Stimulated activated CD8-positive, alpha-beta memory T cell treated with anti-CD3 and anti-CD28 coated beads, Interleukin-2, amount 100 ng/mL, for 1 hour (primary cell): ENCODE measurements at places on chromosomes 12 and 14.

DNA sequence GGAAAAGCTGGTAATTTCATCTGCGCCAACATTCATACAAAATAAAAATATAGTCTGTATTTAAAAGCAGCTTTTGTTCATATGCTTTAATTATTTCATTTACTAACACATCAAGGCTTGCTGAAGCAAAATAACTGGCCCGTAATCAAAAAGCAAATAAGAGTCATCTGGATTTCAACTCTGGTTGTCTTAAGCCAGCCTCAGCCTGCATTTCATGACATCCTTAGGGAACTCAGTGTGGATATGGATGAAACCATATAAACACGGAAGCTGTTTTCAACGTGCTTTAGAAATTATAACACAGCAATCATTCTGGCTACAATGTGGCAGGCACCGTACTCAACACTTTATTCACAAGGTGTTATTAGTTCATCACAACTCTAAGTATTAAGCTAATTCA, 852 bp downstream of the COX16 start:
- DNase-seq: no peak

GRCh38 chr14:72463291-72463866, 430.5 kb downstream of the DPF3 start:
- no peak for DNase-seq

DNA sequence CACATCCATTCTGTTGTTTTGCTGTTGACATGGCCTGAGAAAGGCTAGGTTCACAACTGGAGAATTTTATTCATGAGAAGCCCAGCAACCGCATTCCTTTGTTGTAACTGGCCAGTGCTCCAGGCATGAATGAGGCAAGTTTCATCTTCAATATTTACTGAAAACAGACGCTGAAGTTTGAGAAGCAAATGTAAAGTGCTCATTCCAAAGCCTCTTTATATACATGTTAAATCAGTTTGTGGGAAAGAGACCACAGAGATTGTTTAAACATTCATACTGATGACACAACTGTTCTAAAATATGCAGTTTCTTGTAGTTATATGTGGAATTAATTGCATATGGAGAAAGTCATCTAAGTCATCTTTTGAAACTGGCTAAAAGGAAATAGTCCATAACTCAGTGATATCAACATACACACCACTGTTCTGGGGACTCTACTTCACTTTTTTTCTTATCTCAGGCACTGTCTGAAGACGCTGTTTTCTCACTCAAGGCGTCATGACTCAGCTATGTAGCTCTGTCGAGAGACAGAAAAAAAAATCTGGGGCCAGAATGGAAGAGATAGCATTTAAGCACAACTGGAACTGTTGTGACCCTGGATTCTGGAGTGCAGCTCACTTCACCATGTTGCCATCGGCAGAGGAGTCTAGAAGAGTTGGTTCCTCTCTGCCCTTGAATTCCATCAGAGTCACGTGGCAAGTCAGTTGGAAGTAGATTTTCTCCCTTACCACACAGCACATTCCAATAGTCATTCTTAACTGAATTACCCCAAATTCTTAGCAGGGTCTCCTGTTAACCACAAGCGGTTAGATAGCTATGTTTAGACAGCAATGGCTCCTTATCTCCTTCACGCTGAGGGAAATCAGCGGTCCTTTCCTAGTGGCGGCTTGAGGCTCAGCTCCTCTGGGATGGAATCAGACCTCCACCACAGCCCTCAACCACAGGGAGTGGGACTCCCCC, 258.4 kb upstream of the HMGA2 start:
- no peak for DNase-seq

DNA sequence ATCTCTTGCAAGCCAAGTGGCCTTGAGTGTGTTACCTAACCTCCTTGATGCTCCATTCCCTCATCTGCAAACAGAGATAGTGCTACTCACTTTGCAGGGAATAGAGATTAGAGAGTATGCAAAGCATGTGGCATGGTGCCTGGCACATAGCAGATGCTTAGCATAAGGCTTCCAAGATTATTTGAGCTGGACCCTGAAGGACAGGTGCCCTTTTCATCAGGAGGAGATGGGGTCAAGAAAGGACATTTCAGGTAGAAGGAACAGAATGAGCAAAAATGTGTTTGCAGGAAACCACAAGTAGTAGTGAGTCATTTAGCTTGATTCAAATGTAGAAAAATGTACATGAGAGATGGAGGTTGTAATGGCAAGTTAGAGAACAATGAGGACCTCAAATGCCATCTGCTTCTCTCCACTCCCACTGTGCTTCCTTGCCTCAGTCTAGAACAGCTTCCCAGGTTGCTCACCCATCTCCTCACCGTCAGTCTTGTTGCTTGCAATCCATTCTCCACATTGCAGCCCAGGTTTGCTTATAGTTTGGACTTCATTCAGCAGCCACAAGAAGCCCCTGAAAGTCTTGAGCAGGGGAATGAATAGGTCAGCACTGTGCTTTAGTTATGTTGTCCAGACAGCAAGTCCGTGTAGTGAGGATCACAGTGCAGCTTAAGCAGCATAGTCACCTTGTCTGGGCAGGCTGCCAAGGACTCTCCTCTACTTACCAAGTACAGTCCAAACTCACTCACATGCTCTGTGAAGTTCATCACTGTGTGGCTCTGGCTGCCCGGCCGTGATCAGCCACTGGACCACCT, 536.3 kb upstream of the CCDC196 start:
- DNase-seq: no peak

GRCh38 chr14:85060121-85060520, 469.8 kb upstream of the FLRT2 start:
- no peak for DNase-seq

- DNase-seq: no peak
Measured at GRCh38 chr12:25806271-25806670, 152.2 kb upstream of the RASSF8 start.

GRCh38 chr12:45168976-45169375, 46.9 kb upstream of the ANO6 start:
- no peak for DNase-seq

- no peak for DNase-seq
Measured at GRCh38 chr12:106957583-106957982, 1.9 kb downstream of the TMEM263 start.

DNA sequence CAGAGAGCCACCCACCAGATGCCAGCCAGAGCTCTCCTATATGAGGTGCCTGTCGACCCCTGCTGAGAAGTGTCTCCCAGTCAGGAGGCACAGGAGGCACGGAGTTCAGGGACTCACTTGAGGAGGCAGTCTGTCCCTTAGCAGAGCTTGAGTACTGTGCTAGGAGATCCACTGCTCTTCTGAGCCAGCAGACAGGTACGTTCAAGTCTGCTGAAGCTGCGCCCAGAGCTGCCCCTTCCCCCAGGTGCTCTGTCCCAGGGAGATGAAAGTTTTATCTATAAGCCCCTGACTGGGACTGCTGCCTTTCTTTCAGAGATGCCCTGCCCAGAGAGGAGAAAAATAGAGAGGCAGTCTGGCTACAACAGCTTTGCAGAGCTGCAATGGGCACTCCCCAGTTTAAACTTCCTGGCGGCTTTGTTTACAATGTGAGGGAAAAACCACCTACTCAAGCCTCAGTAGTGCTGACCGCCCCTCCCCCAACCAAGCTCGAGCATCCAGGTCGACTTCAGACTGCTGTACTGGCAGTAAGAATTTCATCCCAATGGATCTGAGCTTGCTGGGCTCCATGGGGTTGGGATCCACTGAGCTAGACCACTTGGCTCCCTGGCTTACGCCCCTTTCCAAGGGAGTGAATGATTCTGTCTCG, 146.7 kb upstream of the USP15 start:
- DNase-seq: no peak

DNA sequence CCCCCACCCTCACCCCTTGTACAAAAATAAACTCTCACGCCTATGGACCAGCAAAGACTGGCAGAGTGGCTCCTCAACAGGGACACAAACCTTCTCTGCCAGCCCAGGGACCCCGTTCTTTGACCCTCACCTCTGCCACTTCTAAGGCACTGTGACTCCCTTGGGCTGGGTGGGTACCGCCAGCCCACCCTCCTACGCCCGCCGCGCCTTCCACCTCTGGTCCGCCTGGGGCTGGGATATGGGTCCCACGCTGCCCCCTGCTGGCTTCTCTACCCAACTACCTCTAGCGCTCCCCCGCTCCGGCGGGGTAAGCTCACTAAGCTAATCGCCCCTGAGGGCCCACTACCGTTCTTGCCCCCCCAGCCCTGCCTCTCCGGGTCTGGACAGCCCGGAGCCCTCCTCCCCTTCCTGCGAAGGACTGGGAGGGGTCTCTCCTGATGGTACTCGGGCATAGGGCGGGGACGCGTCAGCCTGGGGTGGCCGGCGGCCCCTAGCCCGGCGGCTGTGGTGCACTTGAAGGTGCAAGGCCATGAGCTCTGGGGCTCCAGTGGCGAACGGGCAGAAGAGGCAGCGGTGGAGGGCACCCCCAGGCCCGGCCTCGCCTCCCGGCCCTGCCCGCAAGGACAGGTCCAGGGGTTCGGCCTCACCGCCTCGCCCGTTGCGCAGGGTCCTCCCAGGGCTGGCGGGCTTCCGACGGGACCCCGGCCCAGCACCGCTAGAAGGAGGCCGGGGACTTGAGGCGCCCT, 8.1 kb downstream of the ZNF219 start:
- DNase-seq: no peak

- no peak for DNase-seq
Measured at GRCh38 chr12:120175062-120175461, 19.5 kb downstream of the GCN1 start.

DNA sequence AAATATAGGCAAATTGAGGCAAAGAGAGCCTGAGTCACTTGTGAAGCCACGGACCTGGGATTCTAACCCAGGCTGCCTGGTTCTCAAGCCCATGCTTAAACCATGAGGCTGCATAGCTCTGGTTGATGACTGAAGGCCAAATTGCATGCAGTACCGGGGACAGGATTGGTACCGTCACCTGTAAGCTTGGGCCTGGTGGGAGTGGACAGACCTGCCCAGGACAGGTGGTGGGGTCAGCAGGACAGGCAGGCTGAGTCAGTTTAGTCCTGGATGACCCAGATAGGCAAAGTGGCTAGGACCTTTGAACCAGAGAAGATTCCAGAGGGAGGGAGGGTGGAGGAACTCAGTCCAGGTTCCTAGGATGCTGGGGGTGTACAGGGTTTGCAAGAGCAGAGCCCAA, 25.8 kb downstream of the RIN3 start:
- no peak for DNase-seq

DNA sequence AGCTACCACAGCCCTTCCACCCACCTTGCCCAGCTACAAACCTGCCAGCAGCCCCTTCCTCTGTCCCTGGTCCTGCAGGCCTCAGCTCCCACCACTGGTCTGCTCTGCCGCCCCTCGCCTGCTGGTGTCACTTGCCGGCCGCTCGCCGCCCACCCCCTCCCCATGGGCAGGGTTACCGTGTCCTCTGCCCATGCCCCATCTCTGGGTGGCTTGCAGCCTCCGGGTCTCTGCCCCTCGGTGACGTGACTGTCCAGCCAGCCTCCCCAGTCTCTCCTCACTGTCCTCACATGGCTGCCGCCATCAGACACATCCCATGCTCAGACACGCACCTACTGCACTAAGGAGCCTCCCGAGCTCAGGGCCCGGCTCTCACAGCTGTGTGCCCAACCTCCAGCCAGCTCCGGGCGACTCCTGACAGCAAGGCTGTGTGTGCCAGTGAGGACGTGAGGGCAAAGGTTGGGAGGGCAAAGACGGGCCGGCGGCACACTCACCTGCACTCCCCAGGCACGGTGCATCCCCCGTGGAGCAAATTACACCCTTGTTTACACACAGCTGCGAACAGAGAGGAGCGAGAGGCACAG, 13.4 kb downstream of the JAG2 start:
- DNase-seq: no peak

DNA sequence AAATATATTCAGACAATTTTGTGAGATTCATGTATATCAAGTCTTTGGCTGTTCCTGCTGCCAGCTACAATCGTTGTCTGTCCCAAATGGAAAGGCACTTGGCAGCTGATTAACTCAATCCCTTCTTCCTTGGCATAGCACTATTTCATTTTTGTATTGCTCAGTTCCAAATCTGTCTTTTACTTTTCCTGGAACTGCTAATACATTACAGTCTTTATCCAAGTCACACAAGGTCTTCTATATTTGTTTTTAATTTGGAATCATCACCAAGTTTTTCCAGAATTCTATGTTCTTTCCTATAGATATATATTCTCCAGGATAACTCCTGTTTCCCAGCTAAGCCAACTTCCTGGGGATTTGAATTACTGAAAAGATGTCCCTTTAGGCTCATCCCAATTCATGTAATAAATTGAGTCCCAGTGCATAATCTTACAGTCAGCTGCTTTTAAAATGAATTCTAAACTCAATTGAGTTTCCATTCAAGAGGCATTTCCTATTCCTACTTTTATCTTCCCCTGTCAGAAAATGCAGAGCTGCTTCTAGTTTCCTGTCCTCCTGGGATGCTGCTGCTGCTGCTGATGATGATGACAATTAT, 45.9 kb downstream of the DYRK2 start:
- no peak for DNase-seq

DNA sequence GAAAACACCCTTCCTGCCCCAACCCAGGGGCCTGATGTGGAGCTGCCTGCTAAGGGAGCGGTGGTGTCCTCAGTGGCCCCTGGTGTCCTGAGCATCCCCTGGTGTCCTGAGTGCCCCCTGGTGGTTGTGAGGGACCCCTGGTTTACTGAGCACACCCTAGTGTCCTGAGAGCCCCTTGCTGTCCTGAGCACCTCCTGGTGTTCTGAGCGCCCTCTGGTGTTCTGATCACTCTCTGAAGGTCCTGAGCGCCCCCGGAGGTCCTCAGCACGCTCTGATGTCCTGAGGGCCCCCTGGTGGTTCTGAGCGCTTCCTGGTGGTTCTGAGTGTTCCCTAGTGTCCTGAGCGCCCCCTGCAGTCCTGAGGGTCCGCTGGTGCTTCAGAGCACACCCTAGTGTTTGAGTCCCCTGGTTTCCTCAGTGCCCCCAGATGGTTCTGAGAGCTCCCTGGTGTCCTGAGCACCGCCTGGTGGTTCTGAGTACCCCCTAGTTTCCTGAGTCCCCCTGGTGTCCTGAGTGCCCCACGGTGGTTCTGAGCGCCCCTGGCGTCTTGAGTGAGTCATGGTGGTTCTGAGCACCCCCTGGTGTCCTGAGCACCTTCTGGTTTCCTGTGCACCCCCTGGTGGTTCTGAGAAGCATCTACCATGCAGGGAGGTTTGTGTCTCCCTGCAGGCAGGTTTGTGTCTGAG, 1004.2 kb downstream of the TMEM121 start:
- no peak for DNase-seq

DNA sequence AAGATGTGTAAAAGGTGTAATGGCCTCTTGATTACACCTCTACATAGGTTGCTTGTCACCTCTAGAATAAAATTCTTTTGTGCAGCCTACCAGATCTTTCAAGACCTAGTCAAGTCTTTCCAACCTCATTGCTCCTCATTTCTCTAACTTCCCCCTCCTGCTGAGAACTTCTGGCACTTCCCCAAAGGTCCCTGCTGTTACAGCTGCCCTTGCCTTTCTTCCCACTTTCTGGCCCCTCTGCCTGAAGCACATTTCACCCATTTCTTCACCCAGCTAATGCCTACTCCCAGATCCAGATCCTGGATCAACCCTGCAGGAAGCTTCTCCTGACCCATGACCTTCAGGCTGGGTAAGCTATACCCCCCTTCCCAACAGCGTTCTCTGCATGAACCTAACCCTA, 1.5 kb downstream of the TSHR start:
- no peak for DNase-seq
